Stromal cell of bone marrow (primary cell): ENCODE measurements at places on chromosomes 5 and 9.

DNA sequence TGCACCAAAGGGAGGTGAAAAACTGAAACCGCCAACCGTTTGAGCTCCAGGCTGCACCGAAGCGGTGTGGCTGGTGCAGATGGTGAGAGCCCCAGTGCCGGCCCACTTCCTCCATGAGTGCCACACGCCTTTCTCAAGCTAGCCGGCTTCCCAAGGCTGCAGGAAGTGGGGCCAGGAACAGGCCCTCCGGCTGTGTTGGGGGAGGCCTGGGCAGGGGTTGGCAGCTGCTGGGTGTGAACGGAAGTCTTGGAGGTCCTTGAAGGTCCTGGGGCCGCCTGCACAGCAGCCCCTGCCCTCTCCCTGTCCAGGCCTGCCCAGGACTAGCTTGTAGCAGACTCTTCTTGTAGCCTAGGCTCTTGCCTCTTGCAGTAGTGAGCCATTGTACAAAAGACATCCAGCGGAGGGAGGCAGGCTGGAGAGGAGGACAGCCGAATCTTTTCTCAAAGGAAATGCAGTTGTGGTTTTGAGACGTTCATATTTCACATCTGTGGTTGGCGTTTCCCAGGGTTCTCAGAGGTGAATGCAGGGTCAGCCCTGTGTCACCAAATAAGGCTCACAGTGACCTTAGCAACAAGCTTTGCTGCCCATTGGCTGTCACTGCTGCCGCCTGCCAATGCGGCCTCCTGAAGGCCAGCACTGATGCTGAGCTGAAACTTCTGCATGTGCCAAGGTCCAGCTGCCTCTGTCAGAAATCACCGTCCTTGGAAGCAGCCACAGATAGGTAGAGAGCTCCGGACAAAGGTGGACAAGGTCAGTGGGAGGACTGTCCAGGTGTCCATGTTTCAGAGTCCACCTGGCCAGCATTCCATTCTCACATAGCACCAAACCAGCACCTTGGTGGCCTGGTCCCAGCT lies 23.9 kb downstream of the IRF1 start:
- DNase-seq = peak; percentile 76

GRCh38 chr5:50711280-50711679 lies 44.8 kb downstream of the PARP8 start:
- peak; percentile 12 for DNase-seq

DNA sequence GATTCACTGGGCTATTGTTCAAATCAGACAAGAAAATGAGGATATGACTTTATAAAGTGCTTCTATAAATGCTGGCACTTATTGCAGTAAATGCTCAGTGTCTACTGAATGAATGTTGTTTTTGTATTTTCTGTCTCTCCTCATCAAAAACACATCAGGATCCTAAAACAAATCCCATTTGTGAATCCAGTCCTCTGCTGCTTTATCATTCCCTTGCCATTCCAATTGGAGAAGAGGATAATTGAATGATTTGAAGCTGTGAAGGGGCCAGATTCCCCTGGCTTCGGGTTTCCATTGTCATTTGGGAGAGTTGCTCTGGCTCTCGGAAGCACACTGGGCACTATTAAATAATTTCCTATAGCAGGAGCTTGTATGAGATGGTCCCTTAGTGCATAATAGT lies 666.8 kb downstream of the ACTL7B start:
- DNase-seq = no peak

GRCh38 chr9:134358662-134359319 lies 32.5 kb downstream of the RXRA start:
- no peak for DNase-seq

GRCh38 chr5:109723606-109724005 lies 33.9 kb downstream of the MAN2A1 start:
- no peak for DNase-seq

DNA sequence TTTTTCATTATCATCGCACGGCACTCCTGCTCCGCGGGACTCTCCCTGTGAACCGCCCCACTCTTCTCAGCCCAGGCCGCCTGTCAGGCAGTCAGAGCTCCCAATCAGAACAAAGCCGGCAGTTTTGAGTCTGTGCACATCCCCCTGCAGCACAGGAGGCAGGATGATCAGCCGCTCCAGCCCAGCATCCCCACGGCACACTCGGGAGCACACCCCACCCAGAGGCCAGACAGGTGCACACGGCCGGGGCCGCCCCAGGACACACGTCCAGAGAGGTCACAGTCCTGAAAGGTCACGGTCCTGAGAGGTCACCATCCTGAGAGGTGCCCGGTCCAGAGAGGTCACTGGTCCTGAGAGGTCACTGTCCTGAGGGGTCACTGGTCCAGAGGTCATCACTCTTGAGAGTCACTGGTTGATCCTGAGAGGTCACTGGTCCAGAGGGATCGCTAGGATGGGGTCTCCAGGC lies 8.4 kb downstream of the TPPP start:
- no peak for DNase-seq

DNA sequence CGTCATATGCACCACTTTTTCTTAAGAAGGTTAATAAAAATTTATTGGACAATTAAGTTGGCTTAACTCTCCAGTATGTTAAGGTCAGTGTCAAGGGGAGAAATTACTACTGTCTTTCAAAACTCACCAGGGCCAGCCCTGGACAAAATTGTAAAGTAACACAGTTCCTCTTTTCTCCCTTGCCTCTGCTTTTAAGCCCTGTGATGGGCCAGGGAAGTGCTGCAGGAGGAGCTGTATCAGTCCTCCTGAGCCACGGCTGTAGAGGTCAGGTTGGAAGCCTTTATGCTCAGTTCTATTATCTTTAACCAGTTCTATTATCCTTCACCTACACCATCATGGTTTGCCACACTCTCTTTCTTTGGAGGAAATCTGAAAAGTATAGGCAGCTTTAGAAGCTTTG lies 11.5 kb upstream of the PPP2R2B start:
- no peak for DNase-seq

- no peak for DNase-seq
Observed at GRCh38 chr5:9776525-9776924, 146.4 kb upstream of the TAS2R1 start.
